ENCODE measurements at places on chromosomes 13 and 19.

GRCh38 chr19:48772503-48772953, 17.2 kb downstream of the FGF21 start:
- DNase-seq: no peak

GRCh38 chr19:13063461-13064091, 39.1 kb downstream of the LYL1 start:
- no peak for DNase-seq

DNA sequence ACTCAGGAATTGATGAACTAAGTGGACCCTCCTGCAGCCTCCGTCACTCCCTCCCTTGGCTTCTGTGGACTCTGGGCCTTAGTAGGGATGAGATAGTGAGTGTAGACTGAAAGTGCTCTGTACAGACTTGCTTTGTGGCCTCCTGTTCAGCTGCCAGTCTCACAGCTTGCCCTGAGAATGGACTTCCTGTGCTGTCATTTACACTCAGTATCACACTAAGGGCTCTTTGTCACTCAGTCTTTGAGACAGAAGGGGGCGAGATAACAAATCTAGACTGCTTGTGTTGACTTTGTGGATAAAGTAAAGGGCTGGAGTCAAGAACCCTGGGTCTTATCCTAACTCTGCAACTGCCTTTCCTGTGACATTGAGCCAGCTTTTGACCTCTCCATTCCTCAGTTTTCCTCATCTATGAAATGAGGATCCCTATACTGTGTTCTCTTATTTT, 21.0 kb upstream of the SPRY2 start:
- DNase-seq: no peak

- peak; percentile 72 for DNase-seq
Observed at GRCh38 chr19:12994701-12995595, at the start of gene NFIX. NFIX (plus strand) TSS chr19:12995475; CDS start chr19:12995838, 363 bp downstream.

DNA sequence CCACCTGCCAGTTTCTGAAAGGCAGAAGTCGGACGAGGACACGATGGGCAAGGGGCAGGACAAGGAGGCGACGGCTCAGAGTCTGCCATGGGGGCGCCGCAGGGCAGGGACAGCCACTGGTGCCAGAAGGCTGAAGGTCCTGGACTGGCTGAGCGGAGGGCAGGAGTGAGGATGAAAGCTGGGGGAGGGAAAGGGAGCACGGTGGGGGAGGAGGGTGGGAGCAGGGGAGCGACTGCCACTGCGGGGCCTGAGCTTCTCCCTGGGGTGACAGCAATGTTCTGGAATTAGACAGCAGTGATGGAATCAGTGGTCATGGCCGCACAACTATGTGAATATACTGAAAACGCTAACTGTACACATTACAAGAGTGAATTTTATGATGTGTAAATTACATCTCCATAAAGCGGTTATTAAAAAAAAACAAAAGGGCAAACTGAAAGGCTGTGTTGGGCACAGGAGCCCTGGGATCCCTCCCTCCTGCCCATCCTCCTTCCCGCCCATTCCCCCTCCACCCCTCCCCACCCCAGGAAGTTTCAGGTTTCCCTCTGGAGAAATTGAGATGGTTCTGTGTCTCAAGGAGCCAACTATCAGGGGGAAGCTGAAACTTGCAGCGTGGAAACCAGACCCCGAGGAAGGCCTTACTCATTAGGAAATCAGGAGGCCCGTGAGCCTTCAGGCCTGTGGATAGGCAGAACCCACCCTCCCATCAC, 15.9 kb downstream of the MLLT1 start:
- DNase-seq: no peak

- no peak for DNase-seq
Observed at GRCh38 chr13:40992678-40993518, 26.2 kb downstream of the ELF1 start.

- DNase-seq: no peak
Observed at GRCh38 chr19:51644636-51645271, 1.9 kb downstream of the SIGLEC14 start.

DNA sequence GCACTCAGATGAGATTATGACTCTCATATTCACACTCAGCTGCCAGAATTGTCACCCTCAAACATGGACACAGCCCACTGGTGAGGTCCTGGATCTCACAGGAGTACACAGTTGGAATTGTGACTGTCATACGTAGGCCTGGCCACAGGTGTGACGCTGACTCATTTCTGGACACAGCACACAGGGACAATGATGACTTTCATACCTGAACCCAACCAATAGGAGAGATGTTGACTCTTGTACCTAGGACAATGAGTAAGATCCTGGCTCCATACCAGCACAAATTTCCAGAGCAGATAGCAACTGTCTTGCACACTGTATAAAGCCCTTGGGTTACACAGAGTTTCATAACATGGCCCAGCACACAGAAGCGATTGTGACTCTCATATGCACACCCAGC, 46.4 kb downstream of the ZNF85 start:
- no peak for DNase-seq

- no peak for DNase-seq
Observed at GRCh38 chr19:29381353-29382203, 144.2 kb upstream of the VSTM2B start.

GRCh38 chr19:33226550-33227241, 1.0 kb upstream of the SLC7A10 start:
- peak; percentile 5 for DNase-seq

DNA sequence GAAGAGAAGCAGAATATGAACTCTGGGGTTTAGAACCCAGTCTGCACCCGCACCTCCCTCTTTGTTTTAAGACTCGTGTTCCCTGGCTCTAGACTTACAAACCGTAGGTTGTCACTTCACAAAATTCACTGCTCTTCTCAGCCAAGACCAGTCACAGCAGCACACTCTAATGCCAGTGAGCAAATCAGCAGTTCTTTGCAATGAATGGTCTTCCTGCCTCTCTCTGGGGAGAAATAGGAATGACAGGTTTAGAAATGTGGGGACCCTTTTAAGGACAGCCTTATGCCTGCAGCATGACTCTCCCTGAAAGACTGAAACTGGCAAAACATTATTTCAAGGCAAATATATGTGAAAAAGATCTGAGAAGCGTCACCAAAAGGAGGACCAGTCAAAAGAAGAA, 156.9 kb downstream of the KCTD15 start:
- DNase-seq: no peak

All from CD4-positive, alpha-beta T cell treated with Interleukin-10 for 1 hour (primary cell).